Ovary (tissue), 10 donors: ENCODE measurements at places on chromosomes 3 and 15. TPM values are rescaled to one million over a fixed set of nuclear protein-coding genes. Genes with fewer than 3 reads are reported as not detected.
A peak's percentile ranks its signal among the peaks of the same experiment; 100 is the strongest.

Gene UTS2B
- 0.63 TPM for polyA plus RNA-seq

DNA sequence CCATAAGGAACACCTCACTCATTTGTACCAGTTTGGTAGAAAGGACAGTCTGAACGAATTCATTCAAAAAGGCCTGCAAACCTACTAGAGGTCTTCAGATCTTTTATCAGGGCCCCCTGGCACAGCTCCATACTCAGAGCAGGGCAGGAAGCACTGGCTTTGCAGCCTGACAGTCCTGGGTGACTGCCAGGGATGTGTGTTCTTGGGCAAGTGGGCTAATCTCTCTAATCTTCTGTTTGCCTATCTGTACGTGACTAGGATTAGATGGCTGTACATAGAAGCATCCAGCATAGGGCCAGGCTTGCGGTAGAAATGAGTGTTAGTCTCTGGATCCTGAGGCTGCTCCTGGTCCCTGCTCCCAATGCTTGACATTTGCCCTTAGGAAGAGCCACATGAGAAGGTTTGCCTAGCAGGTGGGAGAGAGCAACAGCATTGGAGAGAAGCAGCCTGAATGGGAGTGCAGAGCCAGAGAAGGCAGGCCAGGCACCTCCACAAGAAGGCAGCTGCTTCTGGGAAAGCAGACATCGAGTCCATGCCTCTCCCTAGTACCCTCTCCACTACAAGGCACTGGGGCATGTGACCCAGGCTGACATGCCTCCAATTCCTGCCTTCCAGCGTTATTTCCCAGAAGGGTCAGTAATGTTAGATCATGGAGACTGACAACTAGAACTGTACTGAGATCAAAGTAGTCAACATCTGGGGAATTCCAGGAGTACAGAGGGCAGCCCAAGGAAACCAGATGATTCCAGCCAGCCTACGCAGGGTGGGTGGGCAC lies 1.0 kb upstream of the CXCR6 start:
- no peak overlapping the region for H3K27ac ChIP-seq
- no peak for DNase-seq
- no peaks in the 10 kb centered on the region for H3K36me3 ChIP-seq
- H3K4me1 ChIP-seq: peaks cover 4% of the 10 kb centered on the region
- H3K4me3 ChIP-seq: no peak overlapping the region

DNA sequence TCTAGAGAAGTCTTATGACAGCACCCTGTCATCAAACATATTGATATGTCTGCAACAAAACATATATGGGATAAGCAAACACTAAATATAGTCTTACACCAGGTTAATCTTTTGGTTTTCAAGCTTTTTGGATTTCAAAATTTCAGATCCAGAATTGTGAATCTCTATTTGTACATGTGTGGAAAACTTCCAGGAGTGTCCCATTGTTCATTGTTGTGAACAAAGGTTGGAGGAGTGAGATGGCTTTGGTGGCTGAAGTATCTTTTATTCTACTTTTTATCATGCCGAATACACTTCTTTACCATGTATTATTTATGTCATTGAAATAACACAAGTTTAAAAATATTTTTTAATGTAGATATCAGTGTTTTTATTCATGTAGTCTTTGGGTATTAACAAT lies 5.9 kb upstream of the FHIT start:
- no peak overlapping the region for H3K4me3 ChIP-seq
- H3K4me1 ChIP-seq: no peaks in the 10 kb centered on the region
- no peaks in the 10 kb centered on the region for H3K27me3 ChIP-seq
- DNase-seq: no peak
- H3K36me3 ChIP-seq: no peaks in the 10 kb centered on the region

- H3K36me3 ChIP-seq: no peaks in the 10 kb centered on the region
- DNase-seq: no peak
- peak overlapping the region; percentile 88 for H3K4me3 ChIP-seq
- no peak overlapping the region for H3K27ac ChIP-seq
- no peaks in the 10 kb centered on the region for H3K27me3 ChIP-seq
- H3K4me1 ChIP-seq: peaks cover 11% of the 10 kb centered on the region
These were observed 1.4 kb downstream of the MTMR10 start for GRCh38 chr15:30990036-30990435.

Gene TRPM1
- polyA plus RNA-seq: 0.12 TPM

Gene PPIB
- polyA plus RNA-seq: 514 TPM

DNA sequence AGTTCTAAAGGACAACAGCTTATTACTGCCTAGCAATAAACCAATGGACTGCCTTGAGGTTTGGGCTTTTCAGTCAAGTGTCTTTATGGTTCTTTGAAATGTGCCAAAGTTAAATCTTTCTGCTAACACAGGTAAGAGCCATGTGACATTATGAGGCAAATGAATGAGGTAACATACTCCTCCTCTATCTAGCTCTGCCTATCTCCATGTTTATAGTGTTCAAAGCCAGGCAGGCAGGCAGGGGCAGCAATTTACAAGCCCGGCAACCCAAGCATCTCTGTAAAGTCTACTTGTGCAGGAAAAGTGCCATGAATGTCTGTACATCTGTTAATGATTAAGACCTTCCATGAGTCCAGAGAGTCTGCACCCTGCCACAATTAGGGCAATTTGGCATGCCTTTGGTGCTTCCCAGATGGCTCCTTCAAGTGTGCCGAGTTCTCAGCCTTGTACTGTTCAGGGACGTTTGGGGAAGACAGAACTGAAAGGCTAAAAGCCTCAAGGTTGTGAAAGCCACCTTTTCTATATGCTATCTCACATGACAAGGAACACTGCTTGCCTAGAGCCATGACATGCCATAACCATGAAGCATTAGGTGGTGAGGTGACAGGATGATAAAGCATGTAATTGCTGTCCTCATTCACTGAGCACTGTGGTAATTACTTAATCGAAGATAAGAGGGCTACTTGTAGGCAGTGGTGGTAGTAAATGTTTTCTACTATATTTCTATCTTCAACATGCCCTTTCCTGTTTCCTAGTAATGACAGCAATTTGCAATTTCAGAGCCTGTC lies 41.4 kb upstream of the EIF1B start:
- no peaks in the 10 kb centered on the region for H3K4me1 ChIP-seq
- H3K27me3 ChIP-seq: no peaks in the 10 kb centered on the region
- no peak for DNase-seq
- no peak overlapping the region for H3K27ac ChIP-seq

Gene INSYN1
- polyA plus RNA-seq: 11.9 TPM

Gene TGM4
- not detected for polyA plus RNA-seq

Gene SLC24A5
- not detected for polyA plus RNA-seq

GRCh38 chr3:123129532-123129931 lies 62.7 kb downstream of the PDIA5 start:
- H3K4me3 ChIP-seq: no peak overlapping the region
- no peaks in the 10 kb centered on the region for H3K4me1 ChIP-seq
- no peak for DNase-seq
- no peaks in the 10 kb centered on the region for H3K36me3 ChIP-seq
- no peak overlapping the region for H3K27ac ChIP-seq

DNA sequence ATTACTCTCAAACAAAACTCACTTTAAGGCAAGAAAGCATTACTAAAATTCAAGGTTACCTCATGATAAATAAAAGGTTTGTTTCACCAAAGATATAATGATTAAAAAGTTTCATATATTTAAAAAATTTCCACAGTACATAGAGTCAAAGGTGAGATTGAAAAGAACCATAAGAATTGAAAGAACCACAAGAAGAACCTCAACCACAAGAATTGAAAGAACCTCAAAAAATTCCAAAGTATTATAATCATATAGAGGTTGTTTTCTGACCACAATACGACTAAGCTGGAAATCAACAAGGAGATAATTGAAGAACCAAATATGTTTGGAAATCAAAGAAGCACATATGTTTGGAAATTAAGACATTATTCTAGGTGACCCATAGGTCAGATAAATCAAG lies 52.7 kb downstream of the SLC25A36 start:
- H3K36me3 ChIP-seq: no peaks in the 10 kb centered on the region
- no peak overlapping the region for H3K27ac ChIP-seq
- H3K27me3 ChIP-seq: no peaks in the 10 kb centered on the region
- H3K4me3 ChIP-seq: no peak overlapping the region
- no peak for DNase-seq
